ENCODE measurements at places on chromosomes 3 and 15. TPM values are rescaled to one million over a fixed set of nuclear protein-coding genes. Genes with fewer than 3 reads are reported as not detected.

DNA sequence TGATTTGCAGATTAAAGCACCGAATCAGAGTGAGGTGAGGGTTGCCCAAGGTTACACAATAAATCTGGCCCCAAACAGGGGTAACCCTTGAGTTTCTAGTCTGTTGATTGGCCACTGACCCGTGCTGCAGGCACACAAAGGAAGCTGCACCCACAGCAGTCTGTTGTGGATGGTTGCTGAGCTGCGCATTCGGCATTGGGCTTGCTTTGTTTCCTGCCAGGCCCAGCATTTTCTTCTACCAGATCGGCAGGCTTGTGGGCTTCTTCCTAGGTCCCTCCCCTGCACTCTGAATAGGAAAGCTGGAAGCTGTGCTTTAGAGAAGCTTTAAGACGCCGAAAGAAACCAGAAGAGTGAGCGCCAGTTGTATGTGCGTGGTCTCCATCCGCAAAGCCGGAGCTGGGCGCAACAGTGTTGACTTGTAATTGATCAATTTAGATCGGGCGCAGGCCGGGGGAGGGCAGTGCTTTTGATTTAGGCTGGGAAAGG is 12.1 kb downstream of the B3GNT5 start:
- peak; percentile 35 for DNase-seq

- no peak for DNase-seq
Measured at GRCh38 chr15:26639966-26640365, 132.9 kb downstream of the GABRB3 start.

- no peak for DNase-seq
Measured at GRCh38 chr3:4894891-4895530, 84.2 kb upstream of the BHLHE40 start.

NEO1 gene
- total RNA-seq: 10.6 TPM

CILP gene
- 31.1 TPM for total RNA-seq

DLL4 gene
- total RNA-seq: 9.2 TPM

PLCB2 gene
- total RNA-seq: 13.5 TPM

DNA sequence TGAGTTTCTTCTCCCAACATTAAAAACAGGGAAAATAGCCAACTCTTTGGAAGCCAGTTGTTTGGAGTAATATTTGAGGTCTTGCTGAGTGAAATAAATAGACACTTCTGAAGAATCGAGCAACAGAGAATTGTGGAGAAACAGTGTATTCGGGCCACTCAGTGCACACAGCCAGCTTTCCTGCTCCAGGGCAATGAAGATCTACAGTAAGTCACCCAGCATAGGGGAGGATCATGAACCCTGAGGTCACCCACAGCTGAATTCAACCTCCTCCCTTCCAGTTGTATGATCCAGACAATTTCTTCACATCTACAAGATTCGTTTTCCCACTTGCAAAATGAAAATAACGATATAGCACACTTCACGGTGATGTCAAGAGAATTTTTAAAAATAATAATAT is 161.7 kb upstream of the BCL6 start:
- no peak for DNase-seq

ITIH1 gene
- not detected for total RNA-seq

DNA sequence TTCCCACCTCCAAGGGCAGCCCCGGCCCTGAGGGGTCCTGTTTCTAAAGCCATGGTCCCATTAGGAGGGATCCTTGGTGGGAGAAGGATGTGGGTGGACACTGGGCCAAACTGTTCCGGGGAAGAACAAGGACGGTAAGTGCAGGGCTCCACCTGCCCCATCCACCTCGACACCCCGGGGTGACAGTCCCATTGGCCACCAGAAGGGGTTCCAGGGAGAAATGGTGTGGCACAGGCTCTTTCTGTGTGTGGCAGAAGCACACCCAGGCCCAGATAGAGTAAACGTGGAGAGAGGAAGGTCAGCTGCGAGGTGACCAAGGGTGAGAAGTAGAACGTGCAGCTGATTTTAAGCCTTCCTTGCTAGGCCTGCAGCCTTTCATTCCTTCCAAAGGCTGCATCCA is 12.0 kb downstream of the TKT start:
- no peak for DNase-seq

SMAD3 gene
- 37.5 TPM for total RNA-seq

CNTN4 gene
- 3.7 TPM for total RNA-seq

SEMA3B gene
- total RNA-seq: 32.6 TPM

GRCh38 chr3:164897342-164897741 is 181.0 kb downstream of the SI start:
- DNase-seq: no peak

SPINK8 gene
- not detected for total RNA-seq

EHHADH gene
- total RNA-seq: 12.8 TPM

PCLAF gene
- total RNA-seq: 3.8 TPM

DNA sequence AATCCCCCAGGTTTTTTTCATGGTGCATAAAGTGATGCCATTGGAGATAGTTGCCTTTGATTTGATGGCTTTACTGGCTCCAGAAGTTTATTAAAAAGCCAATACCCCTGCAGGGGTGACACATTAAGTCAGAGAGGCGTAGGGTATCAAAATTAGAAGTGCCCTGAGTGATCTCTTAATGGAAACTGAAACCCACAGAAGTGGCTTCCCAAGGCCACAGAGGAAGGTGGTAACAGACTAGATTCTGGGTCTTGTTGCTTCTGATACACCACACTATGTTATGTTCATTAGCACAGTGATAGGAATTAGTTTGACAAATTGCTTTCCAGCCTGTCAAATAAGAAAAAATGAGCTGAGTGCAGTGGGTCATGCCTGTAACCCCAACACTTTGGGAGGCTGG is 112.3 kb downstream of the IQCH start:
- DNase-seq: no peak

CCDC9B gene
- total RNA-seq: 72.1 TPM

DNA sequence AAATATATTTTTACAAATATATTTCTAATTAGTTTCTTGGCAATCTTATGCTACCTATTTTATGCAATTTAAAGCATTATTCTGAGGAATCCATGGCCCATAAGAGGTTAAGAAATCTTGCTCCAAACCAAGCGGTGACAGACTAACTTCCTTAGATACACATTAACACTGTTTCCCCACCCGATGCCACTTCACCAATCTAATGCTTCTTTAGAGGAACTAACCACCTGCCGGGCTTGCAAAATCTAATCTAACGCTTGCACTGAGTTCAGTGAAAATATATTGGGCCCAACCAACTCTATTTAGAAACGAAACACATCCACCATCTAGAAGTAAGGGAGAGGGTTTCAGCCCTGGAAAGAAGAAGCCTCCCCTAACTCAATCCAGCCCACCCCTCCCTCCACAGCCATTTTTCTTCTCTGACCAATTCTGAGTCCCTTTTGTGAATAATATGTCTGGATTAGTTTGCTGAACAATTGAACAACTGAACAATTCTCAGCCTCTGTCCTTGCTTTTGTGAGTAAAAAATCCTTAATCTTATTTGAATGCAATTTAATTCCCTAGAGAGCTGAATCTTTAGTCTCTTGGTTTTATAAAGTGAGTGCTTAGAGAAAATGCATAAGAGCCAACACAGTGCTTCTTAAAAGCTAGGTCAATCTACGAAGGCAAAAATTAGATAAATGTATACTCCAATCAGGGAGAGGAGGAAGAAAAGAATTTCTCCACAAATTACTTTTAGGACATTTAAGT is 150.4 kb upstream of the ADAMTS9 start:
- DNase-seq: no peak

P2RY14 gene
- 1.5 TPM for total RNA-seq

DNA sequence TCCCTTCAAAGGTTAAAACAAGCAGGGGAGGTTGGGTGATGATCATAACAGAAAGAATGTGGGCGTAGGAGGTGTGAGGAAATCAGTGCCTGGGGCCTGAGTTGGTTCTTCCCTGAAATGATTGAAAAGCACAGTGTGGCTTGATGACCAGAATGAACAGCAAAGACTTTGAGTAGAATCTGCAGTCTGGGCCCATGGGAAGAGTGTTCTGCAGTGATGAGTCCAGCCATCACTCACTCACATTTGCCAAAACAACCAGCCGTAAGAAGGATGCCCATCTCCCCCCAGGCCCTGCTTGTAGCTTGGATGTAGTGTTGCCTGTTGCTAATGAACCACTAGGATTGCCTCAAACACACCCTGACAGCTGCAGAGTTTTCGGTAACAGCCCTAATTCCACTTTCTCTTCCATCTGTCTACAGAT is 67.9 kb downstream of the VGLL3 start:
- no peak for DNase-seq

- DNase-seq: no peak
Measured at GRCh38 chr3:39108200-39108710, 775 bp downstream of the TTC21A start.

GRCh38 chr3:178964551-178964950 is 107.1 kb downstream of the ZMAT3 start:
- no peak for DNase-seq

AGBL1 gene
- total RNA-seq: 0.05 TPM

FRMD5 gene
- 25.1 TPM for total RNA-seq

- no peak for DNase-seq
Measured at GRCh38 chr3:66638717-66639116, 137.9 kb upstream of the LRIG1 start.

SST gene
- total RNA-seq: not detected

DNA sequence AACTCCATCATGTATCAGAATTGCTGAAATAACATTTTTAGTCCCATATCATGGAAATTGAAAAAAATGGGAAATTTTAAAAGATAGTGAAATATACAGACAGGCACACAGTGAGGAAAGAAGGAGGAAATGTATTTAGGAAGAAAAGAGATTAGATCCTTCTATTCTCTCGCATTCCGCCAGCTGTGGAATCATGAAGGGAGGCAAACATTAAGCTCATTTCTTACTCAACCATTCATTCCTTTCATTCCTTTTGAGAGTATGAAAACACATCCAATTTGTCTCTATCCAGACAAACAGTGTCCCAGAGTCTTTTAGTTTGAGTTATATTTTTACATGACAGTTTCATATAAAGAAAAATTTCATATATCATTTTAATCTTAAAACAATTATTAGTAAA is 52.5 kb upstream of the KCNMB2 start:
- DNase-seq: no peak

- no peak for DNase-seq
Measured at GRCh38 chr15:69275933-69276560, 22.7 kb upstream of the PAQR5 start.

- DNase-seq: no peak
Measured at GRCh38 chr3:19662486-19662885, 271.5 kb downstream of the EFHB start.

RHCG gene
- total RNA-seq: 0.15 TPM

DNA sequence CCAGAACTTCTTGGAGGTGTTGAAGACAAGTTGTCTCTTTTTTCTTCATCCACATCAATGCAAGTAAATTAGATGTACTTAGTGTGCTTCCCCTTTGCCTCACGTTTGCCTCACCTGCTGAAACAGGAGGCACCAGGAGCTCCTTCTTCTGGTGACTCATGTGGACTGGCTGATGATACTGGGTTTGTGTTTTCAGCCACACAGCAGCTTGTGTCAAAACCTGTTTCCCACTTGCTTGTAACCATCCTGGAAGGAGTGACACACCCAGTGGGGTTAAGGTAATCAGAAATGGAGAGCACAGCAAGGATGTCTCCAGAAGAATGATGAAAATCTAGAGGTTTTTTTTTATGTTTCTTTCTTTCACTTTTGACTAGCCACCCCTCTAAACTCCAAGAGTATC is 143.3 kb upstream of the RBMS3 start:
- DNase-seq: no peak

DNA sequence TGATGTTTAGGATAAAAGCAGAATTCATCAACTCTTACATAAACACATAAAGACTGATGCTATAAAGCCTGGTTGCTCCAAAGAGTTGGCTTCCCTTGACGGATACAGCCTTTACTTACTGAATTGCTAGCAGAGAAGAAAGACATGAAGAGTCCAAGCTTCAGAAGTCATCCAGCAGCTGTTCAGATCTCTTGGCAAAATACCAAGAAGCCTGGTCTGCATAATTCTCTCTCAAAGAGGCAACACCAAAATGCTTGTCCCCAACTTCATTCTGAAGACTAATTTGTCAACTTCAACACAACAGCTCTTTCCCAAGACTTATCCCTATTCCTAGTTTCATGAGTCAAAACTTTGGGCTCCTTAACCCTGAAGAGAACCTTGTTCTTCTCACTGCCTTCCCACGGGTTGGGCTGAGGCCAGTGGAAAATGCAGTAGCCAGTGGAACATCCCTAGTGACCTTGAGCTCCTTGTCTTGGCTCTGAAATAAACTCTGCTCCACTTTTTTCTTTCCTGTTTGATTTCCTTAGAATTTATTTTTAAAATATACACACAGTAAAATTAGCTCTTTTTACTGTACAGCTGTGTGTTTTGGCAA is 119.2 kb upstream of the THBS1 start:
- DNase-seq: peak; percentile 75

PP2D1 gene
- not detected for total RNA-seq

- no peak for DNase-seq
Measured at GRCh38 chr15:31247404-31247803, 79.2 kb upstream of the KLF13 start.
